ENCODE measurements at places on chromosomes 6 and 20.

DNA sequence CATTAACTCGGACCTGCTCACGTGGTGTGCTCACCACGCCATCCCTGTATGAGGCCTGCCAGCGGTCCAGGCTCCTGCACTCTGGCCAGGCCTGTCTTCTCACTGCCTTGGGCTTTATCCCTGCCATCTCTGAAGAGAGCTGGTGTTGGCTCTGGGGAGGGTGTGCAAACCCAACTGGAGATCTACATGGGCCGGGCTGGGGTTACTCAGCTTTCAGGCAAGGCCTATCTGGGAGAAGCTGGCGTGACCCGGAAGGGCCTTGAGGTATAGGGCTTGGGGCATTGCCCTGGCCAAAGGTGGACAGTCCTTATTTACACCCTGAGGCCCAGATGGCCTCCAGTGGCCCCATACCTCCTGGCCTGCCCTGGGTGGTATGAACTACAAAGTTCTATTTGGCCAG lies 5.0 kb downstream of the SLC29A1 start:
- DNase-seq = no peak

DNA sequence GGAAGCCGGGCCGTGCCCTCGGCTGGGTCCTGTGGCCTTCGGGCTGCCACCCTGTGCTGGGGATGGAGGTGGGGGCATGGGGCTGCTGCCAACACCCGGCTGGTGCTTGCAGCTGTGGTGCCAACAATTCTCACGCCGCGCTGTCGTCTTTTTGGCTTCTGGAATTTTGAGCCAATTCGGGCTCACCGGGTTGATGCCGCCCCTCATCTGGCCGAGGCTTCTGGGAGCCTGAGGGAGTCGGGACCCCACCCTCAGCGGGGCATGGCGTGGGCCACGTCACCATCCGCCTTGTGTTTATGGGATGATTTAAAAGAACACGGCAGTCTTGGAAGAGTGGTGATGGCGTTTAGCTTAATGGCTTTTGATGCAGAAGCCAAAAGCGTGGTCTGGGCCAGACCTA lies 8.7 kb upstream of the NPBWR2 start:
- DNase-seq = no peak

DNA sequence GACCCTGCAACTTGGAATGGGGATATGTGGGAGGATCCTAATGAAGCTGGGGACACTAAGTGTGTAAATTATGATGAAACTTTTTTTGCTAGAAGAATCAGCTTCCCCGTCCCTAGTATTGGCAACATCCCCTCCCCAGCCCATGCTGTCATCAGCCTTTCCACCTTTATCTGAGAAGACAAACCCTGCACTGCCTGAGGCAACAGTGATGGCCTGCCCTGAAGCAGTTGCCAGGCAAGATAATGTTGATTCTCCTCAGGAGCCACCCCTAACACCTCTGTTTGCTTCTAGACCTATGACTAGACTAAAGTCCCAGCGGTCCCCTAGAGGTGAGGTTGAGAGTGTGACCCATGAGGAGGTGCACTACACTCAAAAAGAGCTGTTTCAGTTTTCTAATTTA lies 27.1 kb downstream of the MICA start:
- no peak for DNase-seq

DNA sequence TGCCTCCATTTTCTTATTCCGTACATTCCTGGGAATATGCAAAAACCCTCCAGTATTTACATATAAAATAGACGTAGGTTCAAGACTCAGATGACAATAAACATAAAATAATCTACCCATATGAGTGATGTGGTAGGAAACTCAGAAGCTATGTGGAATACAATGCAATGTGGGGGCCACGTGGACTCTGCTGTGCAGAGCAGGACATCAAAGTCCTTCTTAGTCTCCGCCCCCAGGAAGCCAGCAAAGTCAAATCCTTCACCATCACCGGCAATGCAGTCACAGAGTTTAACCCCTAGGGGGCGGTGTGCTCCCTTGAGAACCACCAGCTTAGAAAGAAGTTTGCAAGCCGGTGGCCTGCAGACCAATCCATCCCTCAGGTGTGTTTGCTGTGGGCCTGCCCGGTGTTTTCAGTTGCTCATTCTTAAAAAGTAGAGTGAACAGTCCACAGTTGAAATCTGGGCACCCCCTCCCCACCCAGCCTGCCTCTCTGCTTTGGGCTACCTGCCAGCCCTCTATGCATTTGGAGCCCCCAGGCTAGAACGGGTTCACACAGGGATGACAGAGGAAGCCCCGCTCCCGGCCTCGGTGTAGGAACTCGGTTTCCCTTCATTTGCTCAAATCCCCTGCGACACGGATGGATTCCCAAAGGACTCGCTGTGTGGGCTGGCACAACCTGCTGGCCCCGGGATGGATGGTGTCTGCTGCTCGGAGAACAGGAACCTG lies 59.9 kb downstream of the SULF2 start:
- peak; percentile 21 for DNase-seq

DNA sequence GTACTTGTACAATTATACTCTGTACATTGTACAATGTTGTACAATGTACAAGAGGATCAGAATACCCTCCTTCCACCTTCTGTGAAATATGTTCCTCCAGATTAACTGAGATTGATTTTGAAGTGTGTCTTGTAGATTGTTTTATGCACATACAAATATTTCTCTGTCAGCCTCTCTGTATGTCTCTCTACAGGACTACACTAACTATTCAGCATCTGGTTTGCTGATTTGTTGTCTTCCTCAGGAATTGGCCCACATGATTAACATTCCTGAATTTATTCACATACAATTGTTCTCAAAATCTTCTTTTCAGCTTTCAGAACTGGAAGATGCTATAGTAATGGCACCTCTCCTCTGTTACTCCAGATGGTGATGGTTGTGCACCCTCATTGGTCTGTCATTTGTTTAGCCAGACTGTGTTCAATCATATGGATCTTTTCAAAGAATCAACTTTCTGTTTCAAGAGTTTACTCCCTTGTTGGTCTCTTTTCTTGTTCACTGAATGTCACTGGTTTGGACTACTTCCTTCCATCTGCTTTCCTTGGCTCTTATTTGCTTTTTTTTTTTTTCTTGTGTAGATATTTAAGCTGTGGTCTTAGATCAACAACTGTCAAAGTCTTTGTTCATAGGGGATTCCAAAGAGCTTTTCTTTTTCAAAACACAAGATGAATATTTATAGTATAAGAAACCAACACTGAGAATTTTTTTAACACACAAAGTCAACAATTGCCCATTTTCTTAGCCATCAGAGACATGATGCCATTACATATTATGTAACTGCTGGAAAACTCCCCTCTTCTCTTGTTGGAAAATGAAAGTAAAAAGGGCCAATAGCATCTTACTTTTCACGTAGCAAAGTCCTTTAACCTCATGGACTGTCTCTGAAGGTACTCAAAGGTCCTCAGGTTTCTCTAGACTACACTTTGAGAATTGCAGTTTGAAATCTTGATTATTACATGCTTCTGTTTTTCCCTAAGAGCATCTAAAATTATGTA lies 67.9 kb downstream of the LPA start:
- DNase-seq = no peak

- DNase-seq = no peak
Measured at GRCh38 chr20:50788045-50788991, 6.5 kb upstream of the BCAS4 start.

DNA sequence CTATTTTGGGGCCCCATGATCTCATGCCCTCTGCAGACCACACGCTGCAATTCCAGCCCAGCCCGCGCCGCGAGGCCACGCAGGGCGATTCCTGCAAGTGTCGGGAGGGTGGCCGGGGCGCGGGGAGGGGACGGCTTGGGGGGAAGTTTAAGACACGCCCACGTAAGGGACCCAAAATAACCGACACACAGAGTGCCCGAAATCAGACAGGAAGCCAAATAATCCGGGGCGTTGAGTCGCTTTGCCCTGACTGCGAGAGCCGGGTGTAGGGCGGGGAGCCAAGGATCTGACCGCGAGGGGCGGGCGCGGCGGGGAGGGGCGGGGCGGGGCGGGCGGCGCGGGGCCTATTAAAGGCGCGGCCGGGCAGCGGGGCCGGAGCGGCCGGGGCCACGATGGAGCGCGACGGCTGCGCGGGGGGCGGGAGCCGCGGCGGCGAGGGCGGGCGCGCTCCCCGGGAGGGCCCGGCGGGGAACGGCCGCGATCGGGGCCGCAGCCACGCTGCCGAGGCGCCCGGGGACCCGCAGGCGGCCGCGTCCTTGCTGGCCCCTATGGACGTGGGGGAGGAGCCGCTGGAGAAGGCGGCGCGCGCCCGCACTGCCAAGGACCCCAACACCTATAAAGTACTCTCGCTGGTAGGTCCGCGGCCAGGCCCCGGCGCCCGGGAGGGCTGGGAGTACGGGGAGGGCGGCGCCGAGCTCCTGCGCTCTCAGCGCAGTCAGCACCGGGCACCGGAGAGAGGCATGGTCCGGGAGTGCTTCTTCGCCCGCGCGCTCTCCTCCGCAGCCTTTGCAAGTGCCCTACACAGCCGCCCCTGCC lies at the start of gene ENPP1:
ENPP1 (plus strand) TSS at position 377 of the 816 bp plus-strand sequence; CDS start at position 393, 16 bp downstream.
- peak; percentile 65 for DNase-seq

DNA sequence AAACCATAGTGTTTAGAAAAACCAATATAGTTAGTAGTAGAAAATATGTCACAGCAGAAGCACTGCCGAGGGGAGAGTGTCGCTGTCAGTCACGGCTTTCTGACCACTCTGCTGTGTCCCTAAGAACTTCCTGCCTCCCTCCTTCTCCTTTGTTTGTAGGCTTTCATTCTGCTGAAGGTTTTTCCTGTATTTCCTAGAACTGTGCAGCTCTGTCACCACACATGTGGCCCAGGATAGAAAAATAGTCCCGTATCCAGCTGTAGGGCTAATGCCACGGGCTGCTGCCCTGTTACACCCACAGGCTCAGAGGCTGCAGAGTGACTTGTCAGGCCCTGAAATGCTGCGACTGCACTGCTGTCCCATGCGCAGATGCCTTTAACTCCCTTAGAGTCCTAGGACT lies 52.6 kb upstream of the SYNJ2 start:
- DNase-seq = no peak

- peak; percentile 81 for DNase-seq
Measured at GRCh38 chr6:62285612-62286469, at the start of gene KHDRBS2. TSS of gene KHDRBS2 (minus strand) at chr6:62286225.

DNA sequence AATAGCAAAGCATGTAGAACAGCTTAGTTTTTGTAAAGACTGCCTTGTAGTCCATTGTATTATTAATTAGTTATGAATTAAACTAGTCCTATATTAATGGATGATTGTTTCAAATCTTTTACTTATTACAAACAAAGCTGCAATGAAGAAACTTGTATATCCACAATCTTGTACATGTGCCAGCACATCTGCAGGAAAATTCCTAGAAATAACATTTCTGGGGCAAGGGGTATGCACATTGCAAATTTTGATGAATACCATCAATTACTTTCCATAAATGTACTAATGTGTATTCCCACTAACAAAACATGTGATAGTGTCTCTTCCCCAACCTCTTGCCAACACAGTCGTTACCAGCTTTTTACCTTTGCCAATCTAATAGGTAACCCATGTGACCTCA lies 73.6 kb upstream of the AKAP12 start:
- DNase-seq = no peak

- no peak for DNase-seq
Measured at GRCh38 chr20:4721719-4722118, at the start of gene PRND. TSS of gene PRND (plus strand) at chr20:4721909. CDS start at chr20:4724552, 2,643 bp downstream.

DNA sequence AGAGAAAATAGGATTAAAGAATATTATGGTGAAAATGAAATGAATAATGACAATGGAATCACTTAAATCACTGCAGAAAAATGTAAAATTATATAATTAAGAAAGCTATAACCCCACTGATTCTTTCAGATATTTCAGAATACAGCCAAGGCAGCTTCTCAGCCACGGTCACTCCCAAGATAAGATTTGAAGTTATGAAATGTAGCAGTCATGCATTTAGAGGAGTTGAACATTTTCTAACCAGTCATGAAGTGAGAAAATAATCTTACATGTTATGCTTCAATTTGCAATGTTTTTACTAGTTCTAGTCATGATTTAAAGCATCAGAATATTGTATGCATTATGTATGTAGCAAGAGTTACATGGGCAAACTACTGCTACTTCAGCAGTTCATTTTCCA lies 13.3 kb upstream of the PLCB1 start:
- DNase-seq = no peak

GRCh38 chr6:31972709-31973350 lies 892 bp upstream of the DXO start:
- no peak for DNase-seq

DNA sequence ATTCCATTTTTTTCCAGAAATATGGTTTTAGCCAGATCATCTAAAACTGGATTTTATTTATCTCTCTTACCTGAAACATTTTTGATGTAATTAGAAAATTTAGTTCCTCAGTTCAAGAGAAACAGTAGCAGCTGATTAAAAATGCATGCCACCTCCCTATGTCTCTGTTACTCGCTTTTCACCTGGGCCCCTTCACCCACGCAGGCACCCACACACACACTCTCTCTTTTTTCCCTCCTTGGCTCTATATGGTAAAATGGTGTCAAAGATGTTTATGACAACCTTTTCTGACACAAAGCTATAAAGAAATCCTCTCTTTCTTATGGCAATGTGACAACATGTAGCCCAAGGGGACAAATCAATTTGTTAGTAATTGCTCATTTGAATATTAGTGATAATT lies 5.8 kb upstream of the SGK1 start:
- DNase-seq = no peak

DNA sequence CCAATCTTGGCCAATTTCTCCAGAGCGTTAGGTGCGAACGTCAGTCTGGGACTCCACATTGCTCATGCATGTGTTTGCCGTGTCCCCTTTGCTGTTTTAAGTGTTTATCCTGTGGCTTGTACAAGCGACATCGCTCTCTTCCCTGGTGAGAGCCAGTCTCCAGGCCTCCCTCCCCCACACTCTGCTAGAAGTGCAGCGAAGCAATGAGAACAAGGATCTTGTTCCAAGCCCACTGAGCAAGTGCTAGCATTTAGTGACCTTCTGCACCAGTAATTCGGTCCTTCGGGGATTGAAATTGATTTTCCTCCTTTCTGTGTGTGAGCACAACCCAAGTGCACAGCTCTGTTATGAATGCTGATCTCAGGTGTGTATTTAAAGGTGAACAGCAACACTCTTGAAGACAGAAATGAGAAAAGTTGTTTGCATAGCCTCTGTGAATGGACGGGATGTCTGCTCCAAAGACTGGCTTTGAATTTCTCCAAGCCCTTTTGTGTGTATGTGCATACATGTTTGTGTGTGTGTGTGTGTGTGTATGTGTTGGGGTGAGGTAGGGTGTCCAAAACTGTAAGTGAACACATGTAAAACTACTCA lies 29.0 kb downstream of the CD83 start:
- DNase-seq = no peak

DNA sequence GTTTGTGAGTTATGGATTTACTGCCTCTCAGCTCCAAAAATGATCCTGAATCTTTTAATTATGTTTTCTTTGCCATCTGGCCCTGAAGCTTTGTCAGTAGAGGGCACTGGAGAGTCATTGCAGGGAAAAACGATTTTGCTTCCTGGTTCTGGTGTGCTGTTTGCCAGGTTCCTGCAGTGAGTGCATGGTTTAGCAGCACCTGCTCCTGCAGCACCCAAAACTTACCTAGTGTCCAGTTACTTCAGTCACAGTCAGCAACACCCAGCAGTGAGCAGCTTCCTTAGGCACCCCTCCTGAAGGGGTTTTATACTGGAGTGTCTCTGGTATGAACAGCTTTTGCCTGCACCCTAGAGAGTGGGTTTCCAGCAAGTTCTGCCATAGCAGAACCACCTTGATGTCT lies 6.0 kb upstream of the TRIM26 start:
- peak; percentile 19 for DNase-seq

Data from hypothalamus (tissue), 51 donors.